ENCODE measurements at places on chromosomes 7 and 10. TPM values are rescaled to one million over a fixed set of nuclear protein-coding genes. Genes with fewer than 3 reads are reported as not detected.

The CCDC146 gene
- 0.43 TPM for total RNA-seq

The FXYD4 gene
- not detected for total RNA-seq

The GFRA1 gene
- total RNA-seq: 0.24 TPM

The FRMPD2 gene
- total RNA-seq: not detected

The NRP1 gene
- total RNA-seq: 1.1 TPM

The SRRM3 gene
- 16.4 TPM for total RNA-seq

The DNTT gene
- not detected for total RNA-seq

The TRIM73 gene
- 0.50 TPM for total RNA-seq

The CACNB2 gene
- total RNA-seq: not detected

The MACC1 gene
- 1.2 TPM for total RNA-seq

The SAP25 gene
- 0.21 TPM for total RNA-seq

The LRRTM3 gene
- total RNA-seq: not detected

The FAM25A gene
- total RNA-seq: not detected

The RAB19 gene
- not detected for total RNA-seq

The TMEM184A gene
- 0.19 TPM for total RNA-seq

The CPVL gene
- 497 TPM for total RNA-seq

The ZDHHC6 gene
- total RNA-seq: 31.2 TPM

The MMRN2 gene
- 0.08 TPM for total RNA-seq

The UPK3B gene
- total RNA-seq: not detected

The PRKG1 gene
- total RNA-seq: 4.6 TPM

The TSPAN12 gene
- total RNA-seq: 5.7 TPM

The HKDC1 gene
- 0.61 TPM for total RNA-seq

The ERVW-1 gene
- not detected for total RNA-seq

The GDF2 gene
- total RNA-seq: not detected

The CELF2 gene
- total RNA-seq: 8.1 TPM

The NUTM2A gene
- 0.67 TPM for total RNA-seq

The SERPINE1 gene
- 0.27 TPM for total RNA-seq
